Prostate gland (tissue), 2 donors: ENCODE measurements at places on chromosomes 1 and 21.

DNA sequence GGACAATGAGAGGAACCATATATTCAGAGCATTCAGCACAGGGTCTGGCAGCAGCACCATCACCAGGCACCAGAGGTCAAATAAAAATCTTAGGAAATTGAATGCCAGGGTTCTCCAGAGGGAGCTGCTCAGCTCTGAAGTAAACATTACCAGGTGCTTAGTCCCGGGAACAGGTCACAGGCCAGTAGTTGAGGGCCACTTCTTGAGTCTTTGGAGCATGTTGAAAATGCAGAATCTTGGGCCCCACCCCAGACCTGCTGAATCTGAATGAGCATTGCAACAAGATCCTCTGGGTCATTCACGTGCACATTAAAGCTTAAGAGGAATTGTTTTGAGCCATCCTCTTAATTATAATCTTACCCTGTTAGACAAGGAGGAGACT, 33.8 kb downstream of the PHC2 start:
- no peak for DNase-seq

GRCh38 chr1:227317523-227318015, 723 bp downstream of the CDC42BPA start:
- DNase-seq, result peak; percentile 42

DNA sequence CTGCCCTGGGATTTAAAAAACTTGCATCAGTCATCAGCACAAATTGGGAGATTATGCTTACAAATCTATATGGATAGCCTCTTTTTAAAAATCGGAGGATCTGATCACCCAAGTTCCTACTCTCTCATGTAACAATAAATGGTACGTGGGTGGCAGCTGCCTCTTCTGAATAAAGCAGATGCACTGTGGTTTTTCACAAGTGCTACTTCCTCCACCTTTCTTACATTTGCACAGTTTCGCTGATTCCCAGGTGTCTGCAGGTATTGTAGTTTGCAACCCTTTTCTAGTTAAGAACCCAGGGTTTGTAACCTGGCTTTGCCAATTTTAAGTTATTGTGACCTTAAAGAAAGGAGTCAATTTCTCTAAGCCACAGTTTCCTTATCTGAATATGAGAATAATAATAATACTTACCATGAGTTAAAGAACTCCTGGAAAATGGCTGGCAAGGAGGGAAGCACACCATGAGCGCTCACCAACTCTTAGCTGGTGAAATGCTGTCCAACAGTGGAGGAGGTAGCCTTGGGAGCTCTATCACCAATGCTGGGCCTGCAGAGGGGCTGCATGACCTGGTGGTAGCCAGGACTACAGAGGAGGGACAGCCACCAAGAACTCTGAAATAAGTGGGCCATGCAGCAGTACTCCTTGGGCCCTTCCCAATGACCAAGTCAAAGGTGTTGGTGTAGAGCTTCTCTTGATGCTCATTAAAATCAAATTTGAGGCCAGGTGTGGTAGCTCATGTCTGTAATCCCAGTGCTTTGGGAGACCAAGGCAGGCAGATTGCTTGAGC, 30.2 kb upstream of the KCNA2 start:
- no peak for DNase-seq

DNA sequence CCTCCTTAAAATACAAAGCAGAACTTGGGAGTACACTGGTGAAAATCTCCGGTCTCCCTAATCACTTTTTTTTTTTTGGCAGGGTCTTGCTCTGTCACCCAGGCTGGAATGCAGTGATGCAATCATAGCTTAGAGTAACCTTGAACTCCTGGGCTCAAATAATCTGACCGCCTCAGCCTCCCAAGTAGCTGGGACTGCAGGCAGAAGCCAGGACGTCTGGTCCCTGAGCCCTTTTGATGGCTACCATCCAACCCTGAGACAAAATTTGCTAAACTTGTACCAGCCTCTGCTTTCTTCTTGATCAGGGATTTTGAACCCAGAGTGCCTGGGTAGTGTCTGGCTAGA, 4.1 kb downstream of the L1TD1 start:
- DNase-seq, result no peak
